SK-MEL-5 (cell line): ENCODE measurements at places on chromosomes 5 and 9.

GRCh38 chr5:76114179-76114851, 31.1 kb downstream of the SV2C start:
- DNase-seq: no peak

GRCh38 chr5:97929383-97929782, 746.3 kb upstream of the RIOK2 start:
- DNase-seq: no peak

GRCh38 chr5:115962565-115963402, 509 bp downstream of the LVRN start:
- DNase-seq: no peak

- no peak for DNase-seq
These were observed 71.2 kb upstream of the ZNF622 start for GRCh38 chr5:16536818-16537217.

DNA sequence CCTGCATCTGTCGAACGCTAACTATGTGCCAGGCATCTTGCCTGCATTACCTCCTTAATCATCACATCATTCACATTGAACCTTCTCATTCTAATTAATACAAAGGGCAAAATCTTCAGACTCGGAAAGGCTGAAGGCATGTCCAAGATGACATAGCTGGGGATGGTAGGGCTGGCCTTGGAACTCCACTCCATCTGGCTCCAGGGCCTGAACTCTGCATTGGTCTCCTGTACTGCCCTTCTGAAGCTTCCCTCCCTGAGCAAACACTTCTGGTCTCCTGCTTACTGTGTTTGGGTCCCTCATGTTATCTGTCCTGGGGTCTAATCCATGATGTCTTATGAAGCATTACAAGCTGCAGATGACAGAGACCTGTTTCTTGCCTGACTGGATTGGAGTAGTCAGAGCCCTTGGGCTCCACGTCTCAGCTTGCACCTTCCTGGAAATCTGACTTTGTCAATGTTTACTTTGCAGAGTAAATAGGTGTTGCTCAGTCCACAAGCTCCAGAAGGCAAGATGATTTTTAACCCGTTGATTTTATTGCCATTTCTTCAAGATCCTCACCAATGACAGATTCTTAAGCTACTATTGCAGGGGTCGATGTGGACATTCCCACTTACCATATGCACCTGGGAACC, 106.1 kb downstream of the GALNT10 start:
- DNase-seq: no peak

GRCh38 chr5:79578876-79579275, 33.4 kb upstream of the TENT2 start:
- DNase-seq: no peak
